Hepatic stellate cell (primary cell): ENCODE measurements at places on chromosomes 7 and 10.
A peak's percentile ranks its signal among the peaks of the same experiment; 100 is the strongest.

GRCh38 chr7:44289341-44290251 is 35.8 kb downstream of the CAMK2B start:
- DNase-seq, result no peak

GRCh38 chr7:112453505-112454171 is 3.4 kb downstream of the IFRD1 start:
- peak; percentile 14 for DNase-seq

GRCh38 chr10:15518250-15518649 is 147.2 kb upstream of the FAM171A1 start:
- DNase-seq, result no peak

GRCh38 chr7:12550956-12551355 is 19.6 kb upstream of the SCIN start:
- DNase-seq, result peak; percentile 19

DNA sequence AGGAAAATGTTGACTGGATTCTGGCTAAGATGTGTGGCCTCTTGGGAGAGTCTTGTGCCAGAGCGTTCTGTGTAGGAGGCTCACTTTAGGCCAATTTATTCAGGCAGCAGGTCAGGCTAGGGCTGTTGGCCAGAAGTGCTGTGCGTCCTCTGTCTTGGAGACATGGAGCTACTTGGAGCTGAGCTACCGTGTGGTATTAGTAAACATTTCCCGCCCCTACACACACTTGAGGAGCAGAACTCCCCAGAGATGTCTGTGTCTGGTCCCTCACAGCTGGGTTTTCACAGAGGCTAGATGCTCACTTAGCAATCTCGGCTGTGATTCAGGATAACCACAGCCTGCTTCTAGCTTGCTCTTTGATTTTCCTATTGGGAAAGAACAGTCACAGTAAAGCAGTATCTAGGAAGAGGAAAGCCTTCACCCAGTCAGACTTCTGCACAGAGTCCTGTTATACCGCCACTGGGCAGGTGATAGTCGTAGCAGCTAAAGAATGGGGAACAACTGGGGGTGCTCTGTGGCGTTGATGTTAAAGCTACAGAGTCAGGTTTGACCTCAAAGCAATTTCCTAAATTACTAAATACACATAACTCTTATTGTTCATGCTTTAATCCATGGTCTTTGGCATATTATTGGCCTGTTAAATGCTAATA is 86.7 kb downstream of the MDFIC start:
- peak; percentile 4 for DNase-seq

GRCh38 chr10:30756151-30756550 is 126.6 kb upstream of the LYZL2 start:
- no peak for DNase-seq

DNA sequence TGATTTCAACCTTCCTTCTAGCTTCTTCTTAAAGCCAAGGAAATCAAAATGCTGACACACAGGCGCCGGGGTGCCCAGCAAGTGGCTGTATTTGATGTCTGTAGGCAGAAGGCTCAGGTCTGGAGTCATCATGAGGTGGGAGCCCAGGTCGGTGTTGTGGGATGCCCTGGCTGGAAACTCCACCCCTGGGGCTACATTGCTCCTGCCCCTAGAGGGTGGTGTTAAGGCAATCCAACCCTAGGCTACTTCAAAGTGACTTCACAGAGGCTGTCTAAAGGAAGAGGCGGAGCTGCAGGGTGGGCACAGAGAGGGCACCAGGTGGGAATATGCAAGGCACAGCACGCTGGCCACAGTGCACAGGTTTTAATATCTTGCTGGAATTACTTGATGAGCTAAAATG is 200.9 kb downstream of the ADAM12 start:
- DNase-seq, result no peak

DNA sequence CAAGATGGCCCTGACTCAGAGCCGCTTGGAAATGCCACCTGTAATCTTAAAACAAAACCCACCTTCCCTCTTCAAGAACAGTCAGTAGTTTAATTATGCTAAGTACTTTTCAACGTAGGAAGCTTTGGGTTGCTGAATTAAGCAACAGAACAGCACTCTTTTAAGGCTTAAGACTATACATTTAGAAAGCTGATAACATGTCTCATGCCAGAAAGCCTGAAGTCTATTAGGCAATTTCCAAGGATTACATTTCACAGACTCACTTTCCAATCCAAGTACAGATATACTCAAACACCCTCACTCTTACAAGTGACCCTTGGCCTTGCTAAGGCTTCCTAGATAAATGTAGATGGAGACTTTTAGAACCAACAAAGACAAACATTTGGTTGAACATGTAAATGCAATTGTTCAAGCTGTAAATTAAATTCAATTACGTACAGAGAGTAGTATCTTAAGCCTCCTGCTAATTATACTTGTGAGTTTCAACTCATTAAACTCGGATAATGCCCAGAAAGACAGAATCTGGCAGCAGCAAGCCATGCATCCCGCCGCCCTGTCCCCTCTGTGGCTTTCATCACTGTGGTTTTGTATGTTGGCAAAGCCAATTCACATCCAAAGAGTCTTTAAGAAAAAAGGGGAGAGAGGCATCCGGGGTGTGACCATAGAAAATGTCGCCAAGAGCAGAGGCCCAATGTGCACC is 283.1 kb upstream of the NRP1 start:
- DNase-seq, result no peak

- DNase-seq, result no peak
These were observed 284.9 kb downstream of the OTUD1 start for GRCh38 chr10:23723796-23724195.

DNA sequence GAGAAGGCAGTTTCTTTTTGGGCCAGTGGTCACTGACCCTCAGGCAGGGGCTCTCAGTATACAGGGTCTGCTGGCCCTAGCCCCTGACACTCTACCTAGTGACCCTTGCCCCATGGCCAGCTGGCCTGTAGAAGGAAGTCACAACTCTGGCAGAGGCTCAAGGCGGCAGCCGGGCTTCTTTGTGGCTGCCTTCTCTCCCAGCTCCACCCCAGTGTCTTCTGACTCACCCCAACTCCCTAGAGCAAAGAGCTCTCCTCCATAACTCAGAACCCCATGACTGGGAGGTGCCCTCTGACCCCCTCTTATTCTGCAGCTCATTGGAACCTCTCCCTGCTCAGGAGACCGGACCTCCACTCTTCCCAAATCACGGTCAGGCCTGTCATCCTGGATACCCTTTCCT is 358.2 kb downstream of the FGFR2 start:
- no peak for DNase-seq

GRCh38 chr10:73874267-73875138 is at the start of gene CAMK2G:
TSS of gene CAMK2G (minus strand) at chr10:73874555. CDS start at chr10:73874461, 94 bp downstream.
- peak; percentile 95 for DNase-seq

- DNase-seq, result no peak
These were observed 3.6 kb downstream of the HOXA1 start for GRCh38 chr7:27091941-27092818.

- no peak for DNase-seq
These were observed 218.8 kb downstream of the ZWINT start for GRCh38 chr10:56142092-56142728.

DNA sequence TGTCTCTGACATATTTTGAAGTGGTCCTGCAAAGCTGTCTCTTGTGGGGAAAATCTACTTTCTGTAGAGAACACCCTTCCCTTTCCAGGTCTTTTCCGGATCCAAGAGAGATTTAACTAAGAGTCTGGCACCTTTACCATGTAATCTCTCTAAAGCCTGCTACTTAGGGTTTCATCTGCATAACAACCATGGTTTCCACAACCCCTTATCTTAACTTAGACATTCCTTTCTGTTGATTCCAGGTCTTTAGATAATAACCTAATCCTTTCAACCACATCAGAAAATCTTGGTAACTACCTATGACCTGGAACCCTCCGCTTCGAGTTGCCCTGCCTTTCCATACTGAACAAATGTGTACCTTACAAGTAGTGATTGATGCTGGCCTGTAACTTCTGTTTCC is 243.6 kb upstream of the PTER start:
- no peak for DNase-seq

- DNase-seq, result peak; percentile 63
These were observed 6.6 kb upstream of the ABCC2 start for GRCh38 chr10:99775850-99776249.

DNA sequence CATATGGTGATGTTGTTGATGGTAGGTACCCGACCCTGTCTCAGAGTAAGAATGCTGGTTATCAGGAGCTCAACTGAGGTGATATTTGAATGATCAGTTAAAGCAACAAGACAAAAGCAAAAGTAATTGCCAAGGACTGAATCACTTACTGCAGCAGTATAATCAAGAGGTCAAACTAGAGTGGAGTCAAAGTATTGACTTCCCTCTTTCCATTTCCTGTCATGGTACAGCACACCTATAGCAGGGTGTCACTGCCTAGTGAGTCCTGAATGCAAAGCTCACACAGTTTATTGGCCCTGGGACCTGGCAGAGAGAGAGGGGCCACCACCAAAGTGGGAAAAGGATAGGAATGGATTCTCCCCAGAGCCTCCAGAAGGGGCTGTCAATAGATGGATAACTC is 886.1 kb upstream of the SORCS1 start:
- DNase-seq, result no peak

GRCh38 chr10:124657806-124658205 is 86.4 kb downstream of the FAM53B start:
- DNase-seq, result no peak

DNA sequence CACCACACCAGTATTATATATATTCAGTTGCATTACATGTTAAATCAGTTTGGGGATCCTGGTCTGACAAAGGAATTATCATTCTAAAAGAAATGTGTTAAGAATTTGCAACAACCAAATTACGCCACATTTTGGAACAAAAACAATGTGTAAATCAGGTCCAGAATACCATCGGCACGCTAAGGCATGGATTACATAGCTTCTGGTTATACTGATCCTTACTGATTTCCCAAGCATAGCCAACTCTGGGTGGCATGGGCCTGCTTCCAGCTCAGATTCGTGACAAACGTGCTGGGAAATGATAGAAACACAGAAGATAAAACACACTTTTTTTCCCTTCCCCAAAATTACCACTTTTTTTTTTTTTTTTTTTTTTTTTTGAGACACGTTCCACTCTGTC is 660.0 kb downstream of the SORCS1 start:
- DNase-seq, result no peak

- DNase-seq, result no peak
These were observed 160.9 kb downstream of the FZD1 start for GRCh38 chr7:91425149-91425548.

DNA sequence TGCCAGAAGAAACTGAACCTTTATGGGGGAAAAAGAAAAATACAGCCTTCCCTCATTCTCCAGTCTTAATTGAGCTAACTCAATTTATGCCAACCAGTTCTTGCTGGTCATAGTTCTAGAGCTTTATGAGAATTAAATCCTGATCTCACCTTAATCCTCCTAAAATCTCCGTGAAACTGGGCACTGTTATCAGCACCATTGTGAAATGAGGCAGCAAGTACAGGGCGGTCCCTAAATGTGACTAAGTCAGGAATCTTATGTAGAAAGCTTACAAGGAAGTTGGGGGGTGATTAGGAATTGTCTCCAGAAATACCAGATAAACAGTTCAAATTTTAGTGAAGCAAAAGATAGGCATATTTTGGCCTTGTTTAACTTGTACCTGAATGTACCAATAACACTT is 10.7 kb upstream of the INSYN2A start:
- no peak for DNase-seq
